Stimulated activated naive CD4-positive, alpha-beta T cell (primary cell): ENCODE measurements at places on chromosomes 3 and 15.

GRCh38 chr3:12149029-12149428, 9.7 kb downstream of the TIMP4 start:
- DNase-seq, result no peak

- DNase-seq, result no peak
Observed at GRCh38 chr15:36844534-36844998, 255.8 kb downstream of the MEIS2 start.

GRCh38 chr3:50671331-50671730, 3.4 kb upstream of the DOCK3 start:
- no peak for DNase-seq

- DNase-seq, result no peak
Observed at GRCh38 chr3:118977671-118978392, 56.8 kb downstream of the IGSF11 start.

DNA sequence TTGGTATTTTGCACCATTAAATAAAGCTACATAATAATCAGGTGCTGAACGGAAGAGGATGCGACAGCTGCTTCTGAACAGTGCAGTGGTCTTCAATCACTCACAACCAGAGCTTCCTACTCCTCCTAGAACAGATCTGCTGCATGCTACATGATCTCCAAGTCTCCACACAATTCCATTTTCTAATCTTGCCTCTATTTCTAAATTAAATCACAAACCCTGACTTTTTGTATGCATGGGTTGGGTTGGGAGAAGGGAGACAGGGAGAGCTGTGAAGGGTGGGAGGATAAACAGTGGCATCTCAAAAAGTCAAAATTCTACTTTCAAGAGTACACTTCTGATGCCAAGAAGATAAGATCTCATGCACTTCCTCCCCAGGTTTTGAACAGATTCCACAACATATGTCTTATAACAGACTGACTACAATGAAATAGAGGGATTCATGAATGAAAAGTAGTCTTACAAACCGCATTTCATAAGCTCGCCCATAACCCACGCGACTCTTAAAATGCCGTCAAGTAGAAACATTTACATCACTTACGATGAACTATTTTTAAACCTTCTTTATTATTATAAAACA, 57.2 kb downstream of the CHSY1 start:
- DNase-seq, result peak; percentile 14

- DNase-seq, result no peak
Observed at GRCh38 chr3:46797486-46797885, 65.8 kb downstream of the MYL3 start.

DNA sequence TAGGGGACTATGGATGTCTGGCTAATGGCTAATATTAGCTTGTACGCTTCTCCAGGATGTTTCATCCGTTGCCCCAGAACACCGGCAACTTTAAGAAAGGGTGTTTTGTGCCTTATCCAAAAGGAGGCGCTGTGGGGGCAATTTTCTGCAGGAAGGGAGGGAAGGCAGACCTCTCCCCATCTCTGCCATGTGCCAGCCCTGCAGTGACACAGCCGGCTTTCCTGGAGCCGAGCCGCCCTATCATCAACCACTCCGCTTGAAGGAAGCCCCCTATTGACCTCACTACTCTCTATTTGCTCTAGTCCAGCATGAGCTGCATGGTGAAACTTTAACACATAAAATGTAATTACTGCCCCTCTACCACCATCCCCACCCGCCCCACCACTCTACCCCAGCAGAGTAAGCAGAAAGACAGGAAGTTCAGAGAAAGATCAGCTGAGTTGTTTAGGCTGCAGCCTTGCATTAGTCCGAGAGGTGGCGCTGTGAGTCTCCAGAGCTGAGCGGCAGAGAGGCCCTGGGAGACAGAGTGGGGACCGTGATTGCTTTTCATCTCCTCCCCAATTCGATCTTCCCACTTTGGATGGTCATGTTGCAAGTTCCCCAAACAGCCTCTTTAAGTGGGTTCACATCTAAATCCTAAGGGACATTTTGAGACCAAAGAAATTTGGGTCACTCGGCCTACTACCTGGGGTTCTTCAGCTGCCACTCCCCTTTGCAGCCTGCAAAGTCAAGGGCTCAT, 24.5 kb upstream of the RAD18 start:
- peak; percentile 28 for DNase-seq

DNA sequence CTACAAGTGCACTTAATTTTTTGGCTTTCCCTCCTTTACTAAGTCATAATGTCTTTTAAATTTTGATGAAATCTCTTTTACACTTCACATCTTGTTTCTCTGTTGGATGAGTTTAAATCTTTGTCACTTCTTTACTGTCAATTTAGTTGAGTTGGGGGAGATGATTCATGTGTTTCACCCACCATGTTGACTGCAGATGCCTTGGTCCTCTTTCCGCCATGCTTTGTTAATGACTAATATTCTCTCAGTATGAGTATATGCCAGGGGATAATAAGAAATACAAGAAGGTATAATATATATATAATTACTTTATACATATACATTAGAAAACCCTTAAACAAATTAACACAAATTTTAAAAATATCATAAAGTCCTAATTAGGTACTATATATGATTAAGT, 149.7 kb upstream of the SPRED1 start:
- no peak for DNase-seq

DNA sequence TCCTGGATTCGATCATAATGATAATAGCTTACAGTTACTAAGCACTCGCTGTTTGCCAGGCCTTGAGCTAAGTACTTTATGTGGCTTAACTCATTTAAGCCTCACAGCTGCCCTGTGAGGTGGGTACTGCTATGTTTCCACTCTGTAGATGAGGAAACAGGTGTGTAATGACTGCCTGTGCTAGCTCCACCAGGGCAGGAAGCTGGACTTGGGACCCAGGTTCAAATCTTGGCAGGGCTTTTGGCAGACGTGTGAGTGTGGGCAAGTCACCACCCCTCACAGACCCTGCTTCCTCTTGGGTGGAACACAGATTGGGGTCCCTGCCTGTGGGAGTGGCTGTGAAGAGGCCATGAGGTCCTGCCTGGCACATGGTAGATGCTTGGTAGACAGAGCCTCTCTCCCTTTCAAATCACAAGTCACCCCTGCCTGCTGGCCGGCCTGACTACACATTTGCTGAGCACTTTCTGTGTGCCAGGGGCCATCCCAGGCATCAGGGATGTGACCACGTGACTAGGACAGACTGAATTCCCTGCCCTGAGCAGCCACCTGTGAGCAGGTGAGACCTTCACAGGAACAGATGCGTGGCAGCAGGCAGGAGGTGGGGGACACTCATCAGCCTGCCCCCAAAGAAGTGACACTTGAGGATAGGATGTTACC, 3.7 kb downstream of the EFCC1 start:
- no peak for DNase-seq

DNA sequence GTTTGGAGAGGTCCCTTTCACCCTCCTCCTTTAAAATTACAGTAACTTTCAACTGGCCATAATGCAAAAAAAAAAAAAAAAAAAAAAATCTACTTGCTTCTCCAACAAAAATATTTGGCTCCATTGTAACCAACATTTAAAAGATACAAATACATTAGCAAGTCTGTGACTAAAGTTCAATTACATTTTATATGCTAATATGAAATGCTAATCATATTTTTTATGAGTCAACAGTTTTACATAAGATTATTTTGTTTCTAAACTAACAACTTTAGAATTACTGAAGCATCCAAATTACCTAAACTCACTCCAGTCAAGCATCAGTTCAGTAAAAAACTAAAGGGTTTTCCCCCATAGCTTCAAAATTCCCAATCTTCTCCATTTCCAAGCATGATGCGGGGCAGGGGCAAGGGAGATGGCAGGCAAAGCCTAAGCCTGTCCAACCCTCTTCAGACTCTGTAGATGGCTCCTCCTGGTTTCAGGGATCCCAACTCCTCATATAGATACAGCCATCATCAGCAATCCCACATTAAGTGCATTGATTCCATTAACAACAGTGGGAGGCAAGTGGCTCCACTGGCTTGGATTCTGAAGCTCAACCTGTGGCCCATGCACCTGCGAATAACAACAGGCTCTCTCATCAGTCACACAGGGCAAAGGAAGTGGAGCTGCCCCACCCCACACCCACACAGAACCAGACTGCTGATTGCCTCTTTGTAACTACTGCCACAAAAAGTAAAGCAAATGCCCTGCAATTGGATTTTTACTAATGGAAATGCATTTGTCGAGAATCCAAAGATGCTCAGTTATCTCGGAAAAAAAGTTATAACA, 15.0 kb downstream of the SFMBT1 start:
- DNase-seq, result peak; percentile 14

DNA sequence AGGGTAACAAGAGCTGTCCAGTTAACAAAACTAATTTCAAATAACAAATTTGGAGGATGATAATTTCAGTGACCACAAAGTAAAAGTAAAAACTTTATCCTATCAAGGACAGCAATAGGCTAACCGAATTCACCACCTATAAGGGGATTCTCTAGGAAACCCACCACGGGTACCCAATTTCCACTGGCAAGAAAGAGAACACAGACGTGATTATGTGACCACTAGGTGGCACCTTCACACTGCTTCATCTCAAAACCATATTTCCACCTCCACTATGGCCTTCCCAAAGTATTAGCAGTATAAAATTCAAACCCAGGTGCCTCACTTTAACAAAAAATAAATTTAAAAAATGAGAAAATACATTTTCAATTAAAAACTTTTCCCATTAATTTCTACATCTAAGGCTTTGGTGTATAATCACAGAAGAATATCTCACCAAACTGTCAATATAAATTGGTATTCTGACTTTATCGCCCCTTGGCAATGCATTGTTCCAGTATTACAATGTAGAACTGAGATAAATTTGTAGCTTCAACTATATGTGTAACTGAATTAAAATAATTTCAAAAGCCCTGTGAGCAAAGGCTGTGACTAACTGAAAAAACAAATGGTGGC, 96.5 kb downstream of the FSIP1 start:
- DNase-seq, result peak; percentile 10
